ENCODE measurements at places on chromosomes 1 and 21.

DNA sequence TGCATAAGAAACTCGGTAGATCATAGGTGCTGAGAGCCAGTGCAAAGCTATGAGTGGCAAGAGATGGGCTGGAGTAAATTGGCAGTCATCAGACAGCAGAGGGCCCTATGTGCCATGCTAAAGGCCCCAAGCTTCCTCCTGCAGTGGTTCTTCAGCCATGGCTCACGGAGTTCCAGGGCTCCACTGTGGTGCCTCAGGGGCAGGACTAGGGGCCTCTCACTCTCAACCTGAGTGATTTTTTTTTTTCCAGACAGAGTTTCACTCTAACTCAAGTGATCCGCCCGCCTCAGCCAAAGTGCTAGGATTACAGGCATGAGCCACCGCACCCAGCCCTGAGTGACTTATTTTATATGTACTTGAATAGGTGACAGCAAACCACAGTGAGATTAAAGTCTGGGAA is 10.4 kb upstream of the GJA8 start:
- no peak for DNase-seq

DNA sequence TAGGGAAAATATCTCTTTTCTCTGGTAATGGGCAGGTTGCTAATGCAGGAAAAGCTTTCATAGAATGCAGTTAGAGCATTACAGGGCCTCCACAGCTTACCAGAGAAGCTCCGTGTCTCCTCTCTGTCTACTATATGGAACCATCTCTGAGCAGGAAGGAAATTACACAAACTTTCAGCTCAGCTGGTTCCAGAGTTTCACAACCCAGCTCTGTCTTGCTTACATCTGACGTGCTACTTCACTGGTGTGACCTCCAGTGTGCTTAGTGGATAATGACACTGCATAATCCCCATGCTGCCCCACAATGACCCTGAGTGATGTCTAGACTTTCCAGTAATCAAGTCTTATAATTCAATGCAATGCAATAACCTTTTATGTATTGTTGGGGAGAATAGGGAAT is 4.3 kb upstream of the FGGY start:
- peak; percentile 40 for DNase-seq

GRCh38 chr1:172019976-172020375 is 178.7 kb downstream of the DNM3 start:
- DNase-seq, result no peak

DNA sequence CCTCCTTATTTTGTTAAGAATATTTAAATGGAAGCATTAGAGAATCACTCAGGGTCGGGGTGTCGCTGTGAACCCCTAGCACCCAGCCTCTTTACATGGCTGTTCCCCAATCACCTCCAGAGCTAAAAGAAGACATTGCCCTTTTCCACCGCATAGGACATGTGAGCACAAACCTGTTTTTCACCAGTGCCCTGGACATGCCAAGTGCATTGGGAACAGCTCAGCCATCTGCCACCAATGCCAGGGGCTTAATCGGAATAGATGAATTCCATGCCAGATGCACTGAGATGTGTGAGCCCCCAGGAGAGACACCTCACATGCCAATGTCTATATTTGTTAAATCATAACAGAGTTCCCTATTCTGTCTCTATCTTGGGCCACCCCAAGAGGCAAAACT is 33.3 kb downstream of the EIF2D start:
- DNase-seq, result no peak

DNA sequence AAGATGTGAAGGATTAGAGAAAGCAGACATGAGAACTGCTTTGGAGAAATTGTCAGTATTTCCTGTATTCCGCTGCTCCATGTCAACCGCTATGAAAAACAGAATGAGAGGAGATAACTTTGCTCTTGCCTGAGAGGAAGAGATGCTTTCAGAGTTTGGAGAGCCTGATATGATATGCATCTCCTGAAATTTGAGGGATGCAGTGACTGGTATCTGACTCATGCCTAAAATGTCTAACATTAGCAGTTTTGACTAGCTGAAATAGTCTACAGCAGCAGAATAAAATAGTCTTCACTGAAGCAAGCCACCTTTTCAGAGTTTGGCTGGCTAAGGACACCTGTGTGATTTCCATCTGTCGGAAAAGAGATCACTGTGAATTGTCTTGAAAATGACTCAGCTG is 165.8 kb upstream of the LRRC7 start:
- DNase-seq, result no peak

DNA sequence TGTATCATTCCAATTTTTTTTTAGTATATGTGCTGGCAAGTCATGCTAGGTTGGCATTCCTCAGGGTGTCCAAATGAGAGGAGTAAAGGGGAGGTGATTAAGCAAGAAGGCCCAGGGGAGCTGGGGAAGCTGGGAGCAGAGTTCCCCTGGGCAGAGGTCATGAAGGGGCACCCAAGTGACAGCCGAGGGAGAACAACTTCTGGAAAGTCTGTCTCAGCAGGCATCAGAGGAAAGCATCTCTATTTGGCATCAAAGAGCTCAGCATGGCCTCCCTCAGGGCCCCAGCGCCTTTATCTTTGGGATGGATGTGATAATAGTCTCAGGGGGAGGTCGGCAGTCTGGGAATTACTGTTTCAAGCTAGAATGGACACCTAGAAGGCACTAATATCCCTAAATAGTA is 5.0 kb upstream of the ENO1 start:
- no peak for DNase-seq

- DNase-seq, result no peak
These were observed 146.0 kb downstream of the PEX14 start for GRCh38 chr1:10620776-10621175.

DNA sequence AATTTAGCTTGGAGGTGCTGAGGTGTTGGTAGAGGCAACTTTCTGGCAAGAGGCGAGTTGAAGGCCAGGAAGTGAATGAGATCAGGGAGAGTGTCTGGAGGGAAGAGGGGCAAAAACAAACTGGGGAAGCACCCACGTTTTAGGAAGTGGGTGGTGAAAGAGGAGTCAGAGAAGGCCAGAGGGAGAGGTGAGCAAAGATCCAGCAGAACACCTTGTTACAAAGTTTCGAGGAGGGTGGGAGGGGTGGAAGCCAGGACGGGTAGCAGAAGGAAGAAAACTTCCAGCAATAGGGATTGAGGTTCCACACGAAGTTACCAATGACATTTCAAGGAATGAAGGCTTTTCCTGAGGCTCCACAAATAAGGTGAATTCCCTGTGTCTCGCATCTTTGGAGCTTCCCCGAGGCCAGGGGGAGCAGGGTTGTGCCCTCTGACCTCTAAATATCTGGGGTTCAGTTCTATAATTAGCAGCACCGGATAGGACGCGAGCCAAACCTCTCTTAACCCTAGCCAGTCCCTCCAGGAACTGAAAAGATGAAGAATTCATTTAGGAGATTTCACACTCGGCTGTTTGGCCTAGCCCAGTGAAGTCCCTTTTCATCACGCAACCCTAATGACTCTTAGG is 578 bp upstream of the SESN2 start:
- no peak for DNase-seq

DNA sequence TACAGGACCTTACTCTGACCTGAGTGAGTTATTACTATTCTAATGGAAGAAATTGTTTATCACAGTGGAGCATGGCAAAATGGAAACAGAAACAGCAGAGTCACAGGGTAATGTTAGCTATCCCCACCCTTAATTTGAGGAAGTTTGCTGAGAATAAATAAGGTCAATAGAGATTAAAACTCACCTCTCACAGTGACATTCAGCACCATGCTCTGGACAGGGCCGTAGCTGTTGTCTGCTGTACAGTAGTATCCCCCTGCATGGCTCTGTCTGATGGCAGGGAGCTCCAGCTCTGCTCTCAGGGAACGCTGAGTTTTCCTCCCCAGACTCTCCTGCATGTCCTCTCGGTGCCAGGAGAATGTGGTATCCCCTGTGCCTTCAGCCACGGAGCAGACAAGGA is 11.9 kb downstream of the FCRL4 start:
- DNase-seq, result no peak

- DNase-seq, result no peak
These were observed 225.2 kb downstream of the NFIA start for GRCh38 chr1:61307422-61308142.

DNA sequence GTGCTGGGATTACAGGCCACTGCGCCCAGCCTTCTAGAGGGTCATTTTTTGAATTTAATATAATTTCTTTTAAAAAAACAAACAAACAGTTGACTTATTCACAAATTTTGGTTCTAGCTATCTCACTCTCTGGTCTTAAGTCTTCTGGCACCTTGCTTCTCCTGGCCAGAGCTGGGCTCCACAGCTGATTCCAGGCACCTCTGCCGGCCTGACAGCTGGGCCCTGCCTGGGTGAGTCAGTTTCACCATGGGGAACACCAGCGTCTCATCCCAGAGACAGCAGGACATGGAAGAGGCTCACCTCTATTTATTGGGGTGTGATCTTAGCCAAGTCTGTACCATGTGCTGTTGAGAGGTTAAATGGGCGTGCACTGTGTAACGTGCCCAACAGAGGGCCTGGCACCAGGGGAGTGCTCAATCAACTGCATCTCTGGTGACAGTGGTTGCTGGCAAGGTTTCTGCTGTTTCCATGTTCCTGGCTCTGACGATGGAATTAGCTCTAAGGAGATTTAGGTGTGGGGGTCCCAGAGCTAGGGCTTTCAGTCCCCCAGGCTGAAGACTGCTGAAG is 956 bp downstream of the CPLANE2 start:
- no peak for DNase-seq

GRCh38 chr1:160367516-160367900 is 637 bp downstream of the NHLH1 start:
- DNase-seq, result no peak
